Activated CD8-positive, alpha-beta T cell treated with anti-CD3 and anti-CD28 coated beads, Interleukin-2, amount 10 ng/mL, durations not matched to agents 7 days and 5 days (primary cell): ENCODE measurements at places on chromosomes 16 and 17. TPM values are rescaled to one million over a fixed set of nuclear protein-coding genes. Genes with fewer than 3 reads are reported as not detected.
A peak's percentile ranks its signal among the peaks of the same experiment; 100 is the strongest.

DNA sequence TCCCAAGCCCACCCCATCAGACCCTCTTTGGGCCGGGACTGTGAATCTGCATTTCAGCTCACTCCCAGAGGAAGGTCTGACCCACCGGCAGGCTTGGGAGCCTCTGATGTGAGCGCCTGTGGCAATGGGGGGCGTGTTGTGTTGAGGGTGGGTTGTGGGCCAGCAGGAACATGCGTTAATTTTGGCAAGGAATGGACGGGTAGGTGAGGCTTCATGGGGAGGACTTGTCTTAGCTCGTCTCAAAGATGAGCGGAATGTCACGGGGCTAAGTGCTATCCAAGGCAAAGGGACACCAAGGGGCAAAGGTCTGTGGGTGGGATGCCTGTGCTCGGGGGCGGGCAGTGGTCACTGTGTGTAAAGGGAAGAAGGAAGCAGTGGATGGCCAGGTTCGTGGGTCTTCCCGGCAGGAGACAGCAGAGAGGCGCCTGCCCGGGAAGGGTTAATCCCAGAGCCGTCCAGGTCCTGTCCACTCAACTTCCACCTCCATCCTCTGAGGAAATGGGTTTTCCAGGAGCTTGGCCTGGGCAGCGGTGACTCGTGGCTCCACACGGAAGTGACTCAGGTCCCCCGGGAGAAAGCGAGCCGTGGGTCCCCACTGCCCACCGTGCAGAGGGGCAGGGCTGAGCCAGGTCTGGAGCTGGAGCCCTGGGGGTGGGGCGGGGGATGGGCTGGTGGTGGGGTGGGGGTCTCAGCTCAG is 17.4 kb downstream of the ADGRG1 start:
- peaks cover 48% of the 10 kb centered on the region for H3K4me1 ChIP-seq
- no peaks in the 10 kb centered on the region for H3K36me3 ChIP-seq
- no peaks in the 10 kb centered on the region for H3K27me3 ChIP-seq
- no peak for DNase-seq
- H3K27ac ChIP-seq: peak overlapping the region; percentile 44

DNA sequence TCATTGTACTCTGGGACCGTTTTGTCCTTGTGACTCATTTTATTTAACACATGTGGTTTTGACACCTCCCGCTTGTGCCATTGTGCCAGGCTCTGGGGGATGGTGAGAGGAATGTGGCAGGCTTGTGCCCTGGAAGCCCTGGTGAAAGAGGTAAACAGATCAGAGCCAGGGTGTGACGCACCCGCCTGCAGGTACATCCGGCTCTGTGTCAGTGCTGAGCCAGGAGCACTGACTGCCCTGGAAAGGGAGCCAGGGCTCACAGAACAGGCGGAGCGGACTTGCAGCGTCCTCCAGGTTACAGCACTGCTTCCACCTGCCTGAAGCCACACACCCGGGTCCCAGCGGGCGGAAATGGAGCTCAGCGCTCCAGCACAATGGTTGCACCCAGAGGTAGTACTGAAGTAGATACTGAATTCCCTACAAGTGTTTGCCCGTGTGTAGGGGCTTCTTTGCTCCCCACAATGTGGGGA is 30.6 kb downstream of the CDRT15 start:
- H3K4me1 ChIP-seq: peaks cover 62% of the 10 kb centered on the region
- H3K27me3 ChIP-seq: no peaks in the 10 kb centered on the region
- no peak overlapping the region for H3K4me3 ChIP-seq
- H3K27ac ChIP-seq: peak overlapping the region; percentile 73

GRCh38 chr16:50269061-50269705 is 2.8 kb downstream of the ADCY7 start:
- no peak for DNase-seq
- peak overlapping the region; percentile 87 for H3K27ac ChIP-seq
- no peaks in the 10 kb centered on the region for H3K27me3 ChIP-seq
- H3K4me1 ChIP-seq: peaks cover 84% of the 10 kb centered on the region
- H3K36me3 ChIP-seq: peaks cover 64% of the 10 kb centered on the region
- peak overlapping the region; percentile 98 for H3K4me3 ChIP-seq

GRCh38 chr17:1969712-1970111 is 55.4 kb downstream of the RTN4RL1 start:
- no peak overlapping the region for H3K27ac ChIP-seq
- DNase-seq: no peak
- no peak overlapping the region for H3K4me3 ChIP-seq

GRCh38 chr16:11051879-11052808 is 107.8 kb downstream of the CLEC16A start:
- H3K4me3 ChIP-seq: peak overlapping the region; percentile 17
- H3K27ac ChIP-seq: peak overlapping the region; percentile 97
- peaks cover 78% of the 10 kb centered on the region for H3K36me3 ChIP-seq
- H3K4me1 ChIP-seq: peaks cover 98% of the 10 kb centered on the region
- peak; percentile 92 for DNase-seq

Gene NPIPA5
- 1.3 TPM for total RNA-seq

Gene RAB26
- 0.26 TPM for total RNA-seq
